Occipital lobe (tissue), 3 donors: ENCODE measurements at places on chromosomes 2 and 18. TPM values are rescaled to one million over a fixed set of nuclear protein-coding genes. Genes with fewer than 3 reads are reported as not detected.
A peak's percentile ranks its signal among the peaks of the same experiment; 100 is the strongest.

DNA sequence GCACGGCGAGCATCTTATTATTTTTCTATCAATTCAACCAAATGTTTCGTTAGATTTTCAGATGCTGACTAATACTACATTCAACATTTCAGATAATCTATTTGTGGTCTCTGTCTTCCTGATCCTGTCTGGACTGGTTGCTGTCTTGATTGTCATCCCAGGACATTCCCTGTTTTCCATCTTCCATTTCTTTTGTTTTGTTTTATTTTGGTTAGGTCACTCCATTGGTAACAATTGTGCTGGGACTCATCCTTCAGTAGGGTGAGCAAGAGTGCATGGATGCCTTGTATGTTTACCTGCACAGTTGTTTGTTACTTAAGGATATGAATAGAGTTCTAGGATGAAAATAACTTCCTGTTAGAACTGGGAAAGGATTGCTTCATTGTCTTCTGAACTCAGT, 55.9 kb upstream of the ACYP2 start:
- no peak for DNase-seq

Gene CNRIP1
- total RNA-seq, result 74.2 TPM

DNA sequence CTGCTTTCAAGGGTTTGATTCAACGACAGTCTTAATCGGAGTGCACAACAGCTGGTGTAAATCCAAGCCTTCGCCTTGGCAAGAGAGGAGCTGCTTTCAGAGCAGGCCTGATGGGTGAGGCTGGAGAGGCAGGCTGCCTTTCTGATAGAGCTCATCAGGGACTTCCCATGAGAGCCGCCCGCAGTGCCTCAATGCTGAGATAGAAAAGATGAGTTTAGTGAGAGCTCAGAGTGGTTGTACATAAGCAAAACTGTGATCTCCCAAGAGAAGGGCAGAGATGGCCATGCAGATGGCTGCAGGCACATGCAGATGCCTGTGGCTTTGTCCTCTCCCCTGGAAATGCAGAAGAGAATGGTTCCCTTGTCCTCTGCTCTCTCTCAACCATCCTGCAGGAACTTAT, 122.1 kb downstream of the ARL4C start:
- no peak for DNase-seq

- DNase-seq, result no peak
These were observed 23.9 kb downstream of the DCC start for GRCh38 chr18:52363861-52364260.

Gene SKOR2
- not detected for total RNA-seq

Gene TRIM43
- total RNA-seq, result not detected

DNA sequence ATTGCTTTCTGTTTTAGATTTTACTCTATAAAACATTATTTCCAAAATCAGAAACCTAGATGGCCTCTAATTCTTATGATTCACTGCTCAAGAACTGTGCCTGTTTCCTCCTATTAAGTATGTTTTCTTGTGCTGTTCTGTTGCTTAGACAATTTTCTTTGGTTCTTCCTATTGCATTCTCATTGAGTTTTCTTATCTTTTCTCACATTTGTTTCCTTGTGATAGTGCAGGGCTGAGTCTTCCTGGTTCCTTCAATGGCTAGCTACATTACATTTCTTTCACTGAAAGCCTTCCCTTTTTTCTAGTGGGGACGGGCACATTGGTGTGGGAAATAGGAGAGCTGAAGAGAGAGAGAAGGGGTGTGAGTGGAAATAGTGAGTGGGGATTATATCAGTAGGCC, 183.4 kb downstream of the CALCRL start:
- no peak for DNase-seq

GRCh38 chr2:130369965-130370341, 14.1 kb downstream of the PTPN18 start:
- DNase-seq, result no peak

Gene EVX2
- total RNA-seq, result not detected

Gene TRAPPC12
- total RNA-seq, result 61.8 TPM

Gene MAPRE3
- 15.4 TPM for total RNA-seq

- DNase-seq, result no peak
These were observed 23.1 kb upstream of the TFPI start for GRCh38 chr2:187577310-187577709.

Gene VSNL1
- 23.1 TPM for total RNA-seq

GRCh38 chr2:41966920-41967319, 80.9 kb upstream of the PKDCC start:
- DNase-seq, result peak; percentile 66

- DNase-seq, result no peak
These were observed 2.0 kb upstream of the CYP26B1 start for GRCh38 chr2:72149556-72150156.

GRCh38 chr18:78884502-78884901, 95.1 kb upstream of the SALL3 start:
- no peak for DNase-seq

Gene RGPD4
- not detected for total RNA-seq

Gene KCNG3
- total RNA-seq, result 0.16 TPM

GRCh38 chr2:170886386-170886785, 42.7 kb upstream of the GORASP2 start:
- DNase-seq, result no peak

GRCh38 chr2:101717071-101717845, 19.8 kb downstream of the MAP4K4 start:
- DNase-seq, result no peak

Gene NTSR2
- total RNA-seq, result 0.31 TPM

Gene THAP4
- 22.0 TPM for total RNA-seq

DNA sequence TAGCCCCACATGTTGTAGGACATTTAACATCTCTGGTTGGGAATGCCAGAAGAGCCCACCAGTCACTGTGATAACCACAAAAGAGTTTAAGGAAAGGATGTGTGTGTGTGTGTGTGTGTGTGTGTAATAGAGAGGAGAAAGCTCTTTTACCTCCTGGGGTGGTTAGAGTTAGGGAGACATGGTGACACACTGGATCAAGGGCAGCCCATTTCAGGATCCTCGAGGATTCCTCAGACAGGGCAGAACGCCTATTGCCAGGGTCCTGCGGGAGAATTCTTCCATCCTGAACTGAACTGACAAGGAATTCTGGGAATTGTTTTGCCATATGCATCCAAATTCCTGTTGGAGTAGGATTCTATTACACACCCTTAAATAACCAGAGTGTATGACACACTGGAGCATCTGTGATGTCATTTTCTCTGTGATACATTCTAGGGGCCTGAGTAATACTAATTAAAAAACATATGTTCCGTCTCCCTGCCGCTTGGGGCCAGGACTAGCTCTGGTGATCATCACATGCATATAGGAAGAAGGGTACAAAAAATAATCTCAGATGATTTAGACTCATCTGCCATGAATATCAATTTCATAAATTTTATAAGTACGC, 156.4 kb upstream of the MMADHC start:
- no peak for DNase-seq

Gene ASTL
- not detected for total RNA-seq

GRCh38 chr2:210626849-210627248, 70.5 kb downstream of the CPS1 start:
- no peak for DNase-seq

Gene CFC1
- not detected for total RNA-seq

GRCh38 chr18:54130631-54131030, 93.8 kb downstream of the MBD2 start:
- no peak for DNase-seq

Gene FOXD4L1
- total RNA-seq, result 0.31 TPM

Gene SLC9A4
- total RNA-seq, result 0.62 TPM

- no peak for DNase-seq
These were observed 21.7 kb upstream of the MEP1B start for GRCh38 chr18:32167980-32168730.

- no peak for DNase-seq
These were observed 15.1 kb downstream of the USP40 start for GRCh38 chr2:233551491-233551890.

- DNase-seq, result no peak
These were observed 28.3 kb downstream of the PKP4 start for GRCh38 chr2:158484892-158485556.

Gene ACMSD
- total RNA-seq, result not detected

DNA sequence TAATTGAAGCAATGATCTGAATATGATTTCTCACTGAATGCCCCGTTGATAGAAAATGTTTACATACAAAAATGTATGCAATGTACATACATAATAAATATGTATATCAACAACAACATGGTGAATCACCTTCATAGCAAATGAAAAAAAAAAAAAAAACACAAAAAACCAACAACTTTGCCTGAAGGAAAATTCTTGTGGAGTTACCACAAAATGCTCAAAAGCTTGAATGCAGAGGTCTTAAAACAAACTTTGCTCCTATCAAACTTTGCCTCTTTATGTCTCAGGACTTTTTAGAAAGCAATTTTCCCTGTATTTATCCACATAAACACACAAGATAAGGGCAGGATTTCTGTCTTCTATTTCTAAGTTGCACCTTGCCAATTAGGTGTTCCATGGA, 92.9 kb upstream of the SIX2 start:
- no peak for DNase-seq

DNA sequence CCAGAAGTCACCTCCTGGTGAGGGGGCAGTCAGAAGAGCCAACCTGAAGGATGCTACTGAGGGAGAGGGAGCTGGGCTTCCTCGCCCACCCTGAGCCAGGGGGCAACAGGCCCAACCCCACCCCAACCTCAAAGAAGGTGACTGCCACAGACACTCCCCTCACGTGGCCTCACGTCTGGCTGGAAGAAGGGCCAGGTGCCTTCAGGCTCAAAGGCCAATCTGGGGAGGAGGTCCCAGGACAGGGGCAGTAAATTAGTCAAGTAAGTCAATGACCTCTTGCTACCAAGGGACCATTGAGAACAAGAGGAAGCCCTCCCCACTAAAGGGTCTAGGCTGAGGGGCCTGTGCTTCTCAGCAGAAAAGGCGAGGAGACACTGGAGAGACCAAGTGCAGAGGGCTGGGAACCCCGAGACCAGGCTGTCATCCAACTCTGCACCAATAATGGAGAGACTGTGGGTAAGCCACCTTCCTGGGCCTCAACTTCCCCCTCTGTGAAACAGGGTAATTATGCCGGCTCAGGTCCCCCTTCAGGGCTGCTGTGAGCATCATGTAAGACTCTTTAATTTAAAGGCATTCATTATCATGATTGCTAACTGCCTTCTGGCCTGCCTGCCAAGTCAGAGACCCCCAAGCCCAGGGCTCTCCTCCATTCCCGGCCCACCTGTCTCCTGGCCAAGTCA, 20.2 kb upstream of the TNS1 start:
- DNase-seq, result no peak

DNA sequence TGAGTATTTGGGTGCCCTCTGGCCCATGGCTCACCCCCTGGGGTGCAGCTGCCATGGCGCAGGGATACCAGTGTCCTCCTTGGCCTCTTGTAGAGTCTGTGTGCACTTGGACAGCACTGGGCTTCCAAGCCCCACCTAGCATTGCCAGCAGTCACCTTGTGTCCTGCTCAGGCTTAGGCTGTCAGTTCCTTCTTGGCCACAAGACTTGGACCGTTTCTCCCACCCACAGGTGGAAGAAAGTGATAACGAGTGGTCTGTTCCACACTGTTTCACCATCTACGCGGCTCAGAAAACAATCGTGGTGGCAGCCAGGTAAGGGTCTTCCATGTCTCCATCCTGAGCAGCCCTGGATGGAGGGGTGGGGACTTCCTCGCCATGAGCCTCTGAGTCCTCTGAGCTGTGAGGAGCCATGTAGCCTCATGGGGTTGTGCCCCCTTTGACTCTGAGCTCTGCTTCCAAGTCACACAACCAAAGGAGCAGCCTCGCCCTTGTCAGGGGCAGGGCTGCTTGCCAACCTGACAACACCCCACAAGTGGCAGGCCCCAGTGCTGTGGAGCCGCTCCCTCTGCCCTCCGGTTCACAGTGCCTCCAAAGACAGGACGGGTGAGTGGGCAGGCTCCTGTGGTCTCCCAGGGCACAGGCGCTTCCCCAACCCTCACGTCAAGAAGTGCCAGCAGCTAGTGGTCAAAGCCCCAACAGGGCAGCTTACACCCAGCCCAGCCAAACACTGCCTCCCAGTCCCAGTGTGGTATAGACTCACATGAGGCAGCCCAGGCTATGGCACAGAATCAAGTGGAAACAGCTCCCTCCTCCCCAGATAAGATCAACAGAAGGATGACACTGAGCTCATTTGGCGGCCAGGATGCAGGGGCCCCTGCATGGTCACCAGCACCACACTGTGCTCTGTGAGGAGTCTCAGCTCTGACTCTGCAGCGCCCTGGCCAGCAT, 18.4 kb downstream of the STK25 start:
- DNase-seq, result no peak

- DNase-seq, result no peak
These were observed 88.6 kb upstream of the EML6 start for GRCh38 chr2:54634564-54635511.

Gene ADCYAP1
- 6.4 TPM for total RNA-seq

DNA sequence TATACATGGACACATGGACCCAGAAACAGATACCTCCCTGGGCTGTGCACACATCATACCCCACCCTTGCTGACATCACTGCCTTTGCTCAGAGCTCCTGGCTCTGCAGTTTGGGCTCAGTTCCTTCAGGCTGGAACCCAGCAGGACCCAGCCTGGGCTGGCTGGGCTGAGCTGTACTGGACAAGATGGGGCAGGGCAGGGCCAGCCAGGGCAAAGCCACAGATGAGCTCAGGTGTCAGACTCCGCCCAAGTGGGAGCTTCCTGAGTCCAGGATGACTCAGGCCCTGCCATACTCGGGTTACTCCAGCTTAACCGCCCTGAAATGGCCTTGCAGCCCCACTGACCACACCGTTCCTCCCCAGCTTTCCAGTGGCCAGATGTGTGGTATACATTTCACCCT, 284.9 kb downstream of the OSR1 start:
- no peak for DNase-seq

DNA sequence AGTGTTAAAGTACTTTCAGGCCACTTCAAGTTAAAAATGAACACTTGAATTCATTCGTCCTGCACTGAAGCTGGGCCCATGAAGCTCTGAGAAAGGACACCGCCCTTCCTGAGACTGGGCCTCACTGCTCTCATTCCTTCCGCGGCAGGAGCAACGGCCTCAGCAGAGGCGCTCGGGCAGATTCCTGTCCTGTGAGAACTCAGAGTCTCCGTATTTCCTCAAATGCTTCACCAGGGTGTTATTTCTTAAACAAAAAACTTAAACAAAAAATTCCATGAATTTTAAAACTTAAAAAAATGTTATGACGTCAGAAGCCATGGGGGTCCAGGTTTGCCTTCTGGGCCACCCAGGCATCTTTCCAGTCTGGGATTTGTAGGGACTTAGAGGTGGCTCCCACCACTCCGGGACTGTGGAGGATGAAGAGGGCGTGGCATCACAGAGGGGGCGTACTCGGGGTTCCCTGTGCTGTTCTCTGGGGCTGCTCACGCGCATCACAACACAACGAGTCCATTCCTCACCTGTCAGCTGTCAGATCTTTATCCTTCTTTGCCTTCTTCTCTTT, 115.9 kb upstream of the ASB18 start:
- no peak for DNase-seq

Gene CNTNAP5
- total RNA-seq, result 41.0 TPM

- DNase-seq, result no peak
These were observed 96.4 kb downstream of the KYNU start for GRCh38 chr2:142973822-142974207.

GRCh38 chr2:9174771-9175437, 31.7 kb upstream of the ASAP2 start:
- DNase-seq, result no peak
